Tibial artery (tissue), 4 donors: ENCODE measurements at places on chromosomes 1 and 21.

GRCh38 chr1:40986956-40987355 is 7.5 kb downstream of the CTPS1 start:
- peaks cover 56% of the 10 kb centered on the region for H3K36me3 ChIP-seq
- DNase-seq, result no peak
- peaks cover 36% of the 10 kb centered on the region for H3K4me1 ChIP-seq
- no peak overlapping the region for H3K4me3 ChIP-seq

DNA sequence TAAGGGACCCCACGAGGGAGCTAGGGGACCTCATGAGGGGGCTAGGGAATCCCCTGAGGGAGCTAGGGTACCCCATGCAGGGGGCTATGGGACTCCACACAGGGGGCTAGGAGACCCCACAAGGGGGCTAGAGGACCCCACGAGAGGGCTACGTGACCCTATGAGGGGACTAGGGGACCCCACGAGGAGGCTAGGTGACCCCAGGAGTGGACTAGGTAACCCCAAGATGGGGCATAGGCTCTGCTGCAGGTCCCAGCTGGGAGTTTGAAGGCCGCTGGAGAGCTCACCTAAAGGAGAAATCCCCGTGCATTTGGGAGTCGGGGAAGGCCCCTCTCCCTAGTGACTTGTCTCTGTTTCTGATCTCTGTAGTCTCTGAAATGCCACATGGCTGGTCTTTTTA is 50.0 kb upstream of the DMRTB1 start:
- no peak for DNase-seq
- H3K4me1 ChIP-seq, result no peaks in the 10 kb centered on the region
- no peaks in the 10 kb centered on the region for H3K36me3 ChIP-seq
- no peak overlapping the region for H3K4me3 ChIP-seq
- H3K27ac ChIP-seq, result no peak overlapping the region

DNA sequence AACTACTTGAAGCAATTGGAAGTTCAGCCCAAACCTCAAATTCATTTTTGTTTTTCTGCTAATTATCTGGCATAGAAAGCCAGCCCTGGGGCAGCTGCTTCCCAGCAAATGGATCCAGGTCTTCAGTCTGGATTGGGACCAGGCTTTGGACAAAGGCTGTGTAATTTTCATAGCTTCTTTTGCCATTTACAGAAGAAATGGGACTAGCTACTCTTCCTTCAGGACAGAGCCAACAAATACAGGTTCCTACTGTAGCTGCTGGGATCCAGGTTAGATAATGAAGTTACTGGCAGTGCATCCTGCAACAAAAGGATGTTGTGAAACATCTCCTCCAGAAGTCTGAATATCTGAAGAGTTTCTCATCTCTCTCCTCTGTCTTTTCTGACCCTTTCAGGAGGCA is 171.5 kb upstream of the CAMK1G start:
- H3K4me1 ChIP-seq, result no peaks in the 10 kb centered on the region
- H3K27ac ChIP-seq, result no peak overlapping the region
- H3K27me3 ChIP-seq, result peaks cover 2% of the 10 kb centered on the region
- no peak overlapping the region for H3K4me3 ChIP-seq
- no peak for DNase-seq
- H3K36me3 ChIP-seq, result no peaks in the 10 kb centered on the region

DNA sequence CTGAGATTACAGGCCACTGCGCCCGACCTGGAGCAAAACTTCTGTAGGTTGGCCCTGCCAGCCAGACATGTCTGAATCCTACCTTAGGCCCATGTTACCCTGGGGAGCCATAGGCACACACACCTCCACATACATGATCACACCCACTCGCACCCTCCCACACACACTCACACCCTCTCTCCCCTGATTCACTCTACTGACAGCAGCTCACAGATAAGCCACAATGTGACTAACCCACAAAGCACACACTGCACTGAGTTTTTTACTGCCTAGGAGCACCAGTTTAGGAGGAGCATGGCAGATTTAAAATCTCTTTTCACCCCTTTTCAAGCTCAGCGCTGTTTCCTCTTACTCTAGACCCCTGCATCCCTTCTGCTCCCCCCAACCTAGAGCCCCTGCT is 41.7 kb downstream of the SLC30A1 start:
- no peaks in the 10 kb centered on the region for H3K36me3 ChIP-seq
- no peaks in the 10 kb centered on the region for H3K27me3 ChIP-seq
- no peaks in the 10 kb centered on the region for H3K4me1 ChIP-seq
- H3K4me3 ChIP-seq, result no peak overlapping the region
- DNase-seq, result no peak

DNA sequence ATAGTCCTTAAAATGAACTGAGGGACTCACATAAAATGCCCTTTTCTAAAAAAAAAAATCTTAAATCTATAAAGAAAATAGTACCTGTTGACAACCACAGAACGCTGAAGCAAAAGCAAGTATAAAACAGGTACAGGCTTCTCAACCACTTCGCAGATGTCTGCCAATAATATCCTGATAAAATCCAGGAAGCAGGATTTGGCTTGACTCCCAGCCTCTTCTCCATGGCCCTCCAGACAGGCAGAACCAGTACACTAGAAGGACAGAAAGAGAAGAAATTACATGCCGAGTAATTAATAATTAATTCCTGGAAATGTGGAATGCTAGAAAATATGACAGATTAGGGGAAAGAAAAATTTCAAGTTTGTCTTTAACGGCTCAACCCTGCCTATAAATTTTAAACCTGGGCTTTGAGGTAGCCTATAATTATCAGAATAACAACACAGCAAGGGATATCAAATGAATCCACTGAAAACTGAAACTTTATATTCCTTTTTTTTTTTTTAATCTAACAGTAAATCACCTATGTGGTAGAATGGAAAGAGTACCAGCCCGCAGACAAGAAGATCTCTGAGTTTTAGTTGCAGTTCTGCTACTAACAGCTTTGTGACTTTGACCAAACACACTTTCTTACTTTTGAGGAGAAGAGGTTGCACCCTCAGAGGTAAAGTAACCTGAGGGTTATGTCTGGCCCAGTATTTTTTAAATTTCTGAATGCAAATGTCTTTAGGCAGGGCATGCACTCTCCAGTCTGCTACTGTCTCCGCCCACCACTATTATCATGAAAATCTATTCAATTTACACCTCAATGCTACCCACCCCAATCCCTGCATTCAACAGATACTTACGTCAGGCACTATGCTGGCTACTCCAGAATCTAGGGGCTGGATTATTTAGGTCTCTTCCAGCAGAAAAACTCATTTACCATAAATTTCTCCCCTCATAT is 2.7 kb downstream of the KIAA0319L start:
- DNase-seq, result no peak
- H3K4me1 ChIP-seq, result peaks cover 16% of the 10 kb centered on the region
- no peak overlapping the region for H3K27ac ChIP-seq
- peaks cover 26% of the 10 kb centered on the region for H3K36me3 ChIP-seq
- no peaks in the 10 kb centered on the region for H3K27me3 ChIP-seq
- H3K4me3 ChIP-seq, result no peak overlapping the region
